GM10248 (cell line): ENCODE measurements at places on chromosomes 4 and X.

DNA sequence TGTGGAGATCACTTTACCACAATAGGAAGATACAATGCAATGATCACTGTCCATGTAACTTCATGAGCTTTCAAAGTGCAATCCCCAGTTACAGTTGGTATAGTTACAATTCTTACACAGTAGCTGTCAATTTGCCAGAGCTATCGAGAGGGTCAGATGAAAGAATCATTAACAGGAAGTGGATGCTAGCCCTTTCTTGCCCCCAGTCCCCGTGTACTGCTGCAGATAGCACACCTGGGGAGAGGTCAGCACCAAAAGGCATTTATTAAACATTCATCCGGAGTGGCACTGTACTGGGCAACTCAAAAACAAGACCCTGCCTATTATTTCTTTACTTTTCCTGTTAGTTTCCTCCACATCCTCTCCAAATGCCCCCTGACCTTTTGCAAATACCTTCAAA, 47.7 kb downstream of the SOD3 start:
- DNase-seq = no peak

DNA sequence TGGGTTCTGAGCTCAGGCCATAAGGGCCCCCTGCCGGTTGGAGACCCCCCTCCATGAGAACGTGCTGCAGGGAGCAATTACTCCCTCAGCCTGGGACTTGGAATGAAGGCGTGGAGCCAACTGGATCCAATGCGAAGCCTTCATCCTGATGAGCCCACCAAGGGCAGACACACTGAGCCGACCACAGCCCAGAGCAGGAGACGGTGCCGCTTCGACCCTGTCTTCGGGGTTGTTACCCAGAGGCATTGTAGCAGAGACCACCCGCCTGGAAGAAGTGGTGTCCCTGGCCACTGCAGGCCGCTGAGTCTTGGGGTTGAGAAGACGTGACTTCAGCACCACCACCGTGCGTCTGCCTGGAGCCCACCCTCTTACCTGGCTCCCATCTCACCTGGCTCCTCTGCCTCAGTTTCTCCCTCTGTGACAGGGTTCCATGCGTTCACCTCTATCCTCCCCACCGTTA, 7.0 kb upstream of the NKX1-1 start:
- DNase-seq = no peak

DNA sequence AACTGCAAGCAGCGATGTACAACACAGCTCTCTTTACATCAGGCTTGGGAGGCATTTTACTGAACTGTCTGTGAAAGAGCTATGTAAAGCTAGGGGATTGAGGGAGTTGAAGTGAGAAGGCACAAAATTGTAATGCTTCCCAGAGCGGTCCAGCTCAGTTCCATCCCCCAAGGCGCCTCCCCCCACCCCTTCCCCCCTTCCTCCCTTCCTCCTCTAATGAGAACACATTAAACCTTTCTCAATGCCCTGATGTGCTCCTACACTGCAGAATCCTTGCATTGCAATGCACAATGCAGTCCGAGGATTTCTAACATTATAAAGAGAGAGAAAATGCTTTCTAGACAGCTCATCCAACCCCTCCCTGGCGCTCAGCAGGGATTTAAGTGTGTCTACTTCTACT, 73.9 kb downstream of the CXXC4 start:
- DNase-seq = no peak

DNA sequence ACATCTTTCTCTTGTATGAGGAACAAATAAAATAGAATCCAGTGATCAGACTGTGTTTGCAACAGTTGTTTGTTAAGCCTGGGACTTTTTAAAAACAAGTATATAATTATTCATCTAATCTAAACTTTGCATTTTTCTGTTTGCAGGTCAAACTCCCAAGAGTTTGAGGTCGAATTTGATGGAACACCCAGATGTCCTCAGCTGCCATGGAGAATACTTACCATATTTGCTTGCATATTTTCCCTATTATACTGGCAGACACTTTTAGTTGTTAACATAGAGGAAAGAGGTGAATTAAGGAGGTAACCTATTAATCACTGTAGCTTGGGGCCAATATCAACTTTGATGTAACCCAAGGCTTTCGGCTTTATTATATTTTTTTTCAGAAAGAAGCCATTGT, 401.5 kb upstream of the DIPK2B start:
- no peak for DNase-seq

DNA sequence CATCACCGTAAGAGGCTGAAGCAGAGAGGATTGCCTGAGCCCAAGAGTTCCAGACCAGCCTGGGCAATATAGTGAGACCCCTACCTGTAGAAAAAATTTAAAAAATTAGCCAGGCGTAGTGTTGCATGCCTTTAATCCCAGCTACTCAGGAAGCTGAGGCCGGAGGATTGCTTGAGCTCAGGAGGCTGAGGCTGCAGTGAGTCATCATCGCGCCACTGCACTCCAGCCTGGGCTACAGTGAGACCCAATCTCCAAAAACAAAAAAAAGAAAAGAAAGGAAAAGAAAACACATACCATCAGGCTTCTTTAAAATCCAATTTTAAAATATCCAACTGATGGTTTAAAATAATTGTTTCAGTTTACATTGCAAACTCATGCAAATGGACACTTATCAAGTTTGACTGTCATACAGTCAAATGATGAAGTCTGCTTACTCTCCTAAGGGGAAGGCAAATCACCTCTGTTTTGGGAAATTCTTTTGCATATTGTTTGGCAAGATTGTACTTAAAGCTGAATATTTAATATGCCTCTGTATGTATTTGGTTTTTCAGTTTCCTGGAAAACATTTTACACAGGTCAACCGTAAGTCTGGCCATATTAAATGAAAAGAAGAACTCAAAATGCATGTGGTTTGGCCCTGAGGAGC, 23.7 kb upstream of the TENM3 start:
- no peak for DNase-seq

DNA sequence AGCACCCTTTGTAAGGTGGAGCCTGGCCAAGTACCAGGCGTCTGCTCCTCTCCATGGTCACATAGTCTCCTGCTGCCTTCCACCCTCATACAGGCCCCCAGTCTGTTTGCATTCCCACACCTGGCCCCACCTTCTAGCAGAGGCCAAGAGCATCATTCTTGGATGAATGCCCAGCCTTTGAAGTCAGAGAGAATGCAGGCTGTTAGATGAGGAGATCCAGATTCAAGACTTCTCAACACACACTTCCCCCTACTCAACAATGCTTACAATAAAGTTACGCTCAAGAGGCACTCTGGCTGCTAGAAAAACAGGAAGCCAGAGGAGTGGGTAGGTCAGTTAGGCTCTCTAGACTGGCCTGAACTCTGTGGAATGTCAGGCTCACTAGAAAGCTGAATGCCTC, 43.3 kb downstream of the SHROOM4 start:
- no peak for DNase-seq

DNA sequence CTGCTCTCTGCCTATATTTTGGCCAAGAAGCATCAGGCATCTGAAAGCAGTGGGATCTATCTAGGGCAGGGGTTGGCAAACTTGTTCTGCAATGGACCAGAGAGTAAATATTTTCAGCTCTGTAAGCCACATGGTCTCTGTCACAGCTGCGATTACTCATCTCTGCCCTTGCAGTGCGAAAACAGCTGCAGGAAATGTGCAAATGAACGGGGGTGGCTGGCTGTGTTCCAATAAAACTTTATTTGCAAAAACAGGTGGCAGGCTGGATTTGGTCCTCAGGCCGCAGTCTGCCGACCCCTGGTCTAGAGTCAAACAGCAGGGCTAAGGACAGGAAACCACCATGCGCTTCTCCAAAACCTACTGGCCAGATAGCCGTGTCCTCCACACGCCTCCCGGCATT, 48.6 kb downstream of the ACOX3 start:
- DNase-seq = peak; percentile 57

- peak; percentile 60 for DNase-seq
Measured at GRCh38 chrX:19382555-19383145, 38.9 kb downstream of the PDHA1 start.

DNA sequence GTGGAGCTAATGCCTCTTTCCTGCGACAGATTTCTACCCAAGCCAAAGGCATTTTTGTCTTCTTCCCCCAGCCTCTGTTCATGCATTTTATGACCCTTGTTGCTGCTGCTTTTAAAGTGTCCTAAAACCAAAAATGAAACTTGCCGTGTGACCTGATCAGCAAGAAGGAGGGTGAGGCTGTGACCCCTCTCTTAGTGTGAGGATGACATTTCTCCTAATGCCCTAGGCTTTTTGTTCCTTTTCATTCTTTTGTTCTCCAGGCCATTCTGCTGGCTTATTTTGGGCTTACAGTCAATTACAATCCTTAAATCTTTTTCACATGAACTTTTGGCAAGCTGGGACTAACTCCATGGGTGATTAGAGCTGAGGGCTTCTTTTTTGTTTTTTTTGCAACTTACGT, 34.4 kb downstream of the PTTG2 start:
- peak; percentile 52 for DNase-seq

DNA sequence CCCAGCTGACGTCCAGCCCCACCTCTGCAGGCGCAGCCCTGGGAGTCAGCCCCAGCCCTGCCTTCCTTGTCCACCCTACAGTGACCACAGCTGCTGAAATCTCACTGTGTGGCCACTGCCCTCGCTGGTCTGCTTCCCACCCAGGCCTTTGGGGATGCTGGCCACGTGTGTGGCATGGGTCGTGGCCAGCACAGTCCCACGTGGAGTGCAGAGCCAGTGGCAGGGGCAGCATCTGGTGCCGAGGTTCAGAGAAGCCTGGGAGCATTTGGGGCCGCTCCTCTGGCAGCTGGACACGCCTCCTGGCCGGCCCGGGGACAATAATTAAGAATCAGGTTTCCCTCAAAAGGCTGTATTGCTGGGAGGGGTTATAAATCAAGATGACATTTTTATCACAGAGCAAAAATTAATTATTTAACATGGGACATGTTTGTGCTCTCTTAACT, 92.1 kb downstream of the HMX1 start:
- no peak for DNase-seq

GRCh38 chr4:42197341-42197740, 44.9 kb upstream of the BEND4 start:
- no peak for DNase-seq

GRCh38 chrX:77342004-77342403, 105.2 kb upstream of the FGF16 start:
- DNase-seq = no peak

- no peak for DNase-seq
Measured at GRCh38 chr4:47863486-47863885, 25.6 kb upstream of the CORIN start.

GRCh38 chr4:4386296-4386735, 586 bp upstream of the NSG1 start:
- no peak for DNase-seq

DNA sequence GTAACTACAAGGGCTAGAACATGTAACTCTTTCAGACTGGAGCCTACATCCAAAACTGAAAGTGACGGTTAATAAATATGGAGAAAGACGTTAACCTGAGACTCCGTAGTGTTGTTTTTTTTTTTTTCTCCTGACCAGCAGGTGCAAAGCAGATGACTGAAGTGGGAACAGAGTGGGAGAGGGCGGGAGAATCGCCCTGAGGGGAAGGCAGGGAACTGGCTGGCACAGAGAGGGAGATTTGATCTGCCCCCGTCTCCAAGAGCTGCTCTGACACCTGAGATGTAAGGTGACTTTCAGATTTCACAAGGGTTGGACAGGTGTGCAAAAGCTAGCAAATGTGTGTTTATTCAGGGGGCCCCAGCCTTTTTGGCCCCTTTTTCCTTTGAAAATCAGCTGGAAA, 180.2 kb downstream of the PALLD start:
- no peak for DNase-seq

DNA sequence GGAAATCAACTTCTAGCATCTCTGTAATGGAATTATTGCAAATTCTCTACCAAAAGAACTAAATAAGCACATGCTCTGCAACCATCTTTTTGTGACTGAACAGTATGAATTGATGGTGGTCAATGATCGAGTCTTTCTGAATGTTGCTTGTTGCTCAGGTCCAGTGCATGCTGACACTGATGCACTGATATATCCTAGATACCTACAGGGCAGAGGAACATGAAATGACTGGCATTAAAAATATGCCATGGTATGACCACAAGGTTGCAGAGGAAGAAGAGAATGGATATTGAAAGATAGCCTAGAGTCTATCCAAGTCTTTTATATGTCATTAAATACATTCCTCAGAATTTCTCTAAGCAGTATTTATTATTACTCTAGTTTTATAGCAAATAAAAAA, 692.8 kb upstream of the TENM3 start:
- DNase-seq = no peak

- DNase-seq = no peak
Measured at GRCh38 chrX:30521440-30522182, 56.0 kb downstream of the TASL start.

DNA sequence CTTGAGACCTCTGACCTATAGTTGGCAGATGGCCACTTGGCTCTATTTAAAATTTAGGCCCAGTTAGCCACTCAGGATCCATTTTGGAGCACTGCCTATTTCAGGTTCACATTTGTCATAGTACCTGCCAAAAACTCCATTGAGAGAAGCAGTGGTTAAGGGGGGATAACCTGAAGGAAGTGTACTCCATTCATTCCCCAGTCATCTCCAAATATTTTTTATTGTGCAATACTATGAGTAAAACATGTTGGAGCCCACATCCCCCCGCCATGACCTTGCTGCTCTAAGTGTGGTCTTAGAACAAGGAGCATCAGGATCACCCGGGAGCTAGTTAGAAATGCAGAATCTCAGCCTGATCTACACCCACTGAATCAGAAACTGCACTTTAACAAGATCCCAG, 21.1 kb downstream of the PLP1 start:
- no peak for DNase-seq

DNA sequence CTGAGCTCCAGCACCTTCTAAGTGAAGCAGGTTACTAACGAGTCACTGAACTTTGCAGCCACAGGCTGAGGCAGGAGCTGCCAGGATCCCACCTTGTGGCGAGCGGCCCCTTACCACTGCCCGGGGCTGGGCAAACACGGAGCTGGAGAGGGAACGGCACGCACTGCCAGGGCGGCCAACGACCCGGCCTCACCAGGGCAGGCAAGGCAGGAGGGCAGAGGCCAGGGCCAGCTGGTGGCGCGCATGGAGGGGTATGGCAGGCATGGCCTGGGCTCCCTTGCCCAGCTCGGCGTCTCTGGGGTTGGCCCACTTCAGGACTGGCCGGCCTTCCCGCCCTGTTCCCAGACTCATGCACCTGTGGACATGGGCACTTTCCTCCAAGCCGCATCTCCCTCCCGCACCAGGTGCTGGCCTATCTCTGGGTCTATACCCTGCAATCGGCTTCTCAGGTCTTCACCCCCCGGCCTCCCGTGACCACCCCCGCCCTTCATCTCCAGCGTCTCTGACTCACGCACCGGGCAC, 64.9 kb downstream of the FAM53A start:
- no peak for DNase-seq

DNA sequence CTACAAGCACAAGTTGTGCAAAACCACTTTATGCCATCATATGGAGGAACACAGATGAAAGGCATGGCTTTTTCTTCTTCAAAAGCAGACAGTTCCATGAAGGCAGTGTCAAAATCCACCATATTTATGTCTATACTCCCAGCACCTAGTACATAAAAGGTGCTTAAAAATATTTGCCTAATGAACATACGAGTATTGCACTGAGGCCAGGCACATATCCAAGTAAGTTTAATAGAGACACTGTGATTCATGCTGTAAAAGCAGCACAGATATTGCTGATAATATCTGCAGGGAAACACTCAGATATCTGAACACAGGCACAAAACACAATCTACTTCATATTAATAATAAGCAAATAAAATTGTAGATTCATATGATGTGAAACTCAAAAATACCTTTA, 48.1 kb upstream of the CXCL8 start:
- no peak for DNase-seq

- no peak for DNase-seq
Measured at GRCh38 chr4:24643774-24644520, 59.6 kb upstream of the DHX15 start.
